ENCODE measurements at places on chromosomes 4 and X. TPM values are rescaled to one million over a fixed set of nuclear protein-coding genes. Genes with fewer than 3 reads are reported as not detected.
A peak's percentile ranks its signal among the peaks of the same experiment; 100 is the strongest.

DNA sequence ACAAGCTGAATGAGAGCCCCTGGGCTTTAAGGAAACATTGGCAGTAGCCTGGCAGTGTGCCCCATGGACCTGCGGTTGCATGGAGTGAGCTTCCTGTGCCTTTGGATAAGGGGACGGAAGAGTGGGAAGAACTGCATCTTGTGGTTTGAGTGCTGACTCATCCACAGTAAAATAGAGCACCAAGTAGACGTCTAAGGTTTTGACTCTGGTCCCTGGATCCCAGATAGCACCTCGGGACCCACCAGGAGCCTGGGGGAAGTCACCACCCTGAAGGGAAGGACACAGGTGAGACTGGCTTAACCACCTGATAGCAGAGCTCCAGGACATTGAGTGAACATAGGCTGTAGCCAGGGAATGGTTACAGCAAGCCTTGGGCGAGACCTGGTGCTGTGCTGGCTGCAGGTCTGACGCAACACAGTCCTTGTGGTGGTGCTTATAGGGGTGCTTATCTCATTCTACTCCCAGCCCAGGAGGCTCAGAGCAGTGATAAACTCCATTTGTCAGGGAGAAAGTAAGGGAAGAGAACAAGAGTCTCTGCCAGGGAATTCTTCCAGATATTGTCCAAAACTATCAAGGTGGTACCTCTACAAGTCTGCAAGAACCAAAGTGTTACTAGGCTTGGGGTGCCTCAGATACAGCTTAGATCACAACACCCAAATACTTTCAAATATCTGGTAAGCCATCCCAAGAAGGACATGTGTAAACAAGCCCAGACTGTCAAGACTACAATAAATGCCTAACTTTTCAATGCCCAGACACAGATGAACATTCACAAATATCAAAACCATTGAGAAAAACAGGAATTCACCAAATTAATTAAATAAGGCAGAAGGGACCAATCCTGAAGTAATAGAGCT is 123.6 kb upstream of the TET2 start:
- H3K4me1 ChIP-seq, result no peaks in the 10 kb centered on the region
- no peak overlapping the region for H3K4me3 ChIP-seq
- H3K27ac ChIP-seq, result no peak overlapping the region
- H3K27me3 ChIP-seq, result no peaks in the 10 kb centered on the region
- DNase-seq, result peak; percentile 29

The TMSB15A gene
- not detected for total RNA-seq

The TREX2 gene
- 2.0 TPM for total RNA-seq

GRCh38 chrX:129000018-129000417 is 523.3 kb downstream of the SMARCA1 start:
- H3K4me3 ChIP-seq, result no peak overlapping the region
- no peak overlapping the region for H3K27ac ChIP-seq
- DNase-seq, result no peak

DNA sequence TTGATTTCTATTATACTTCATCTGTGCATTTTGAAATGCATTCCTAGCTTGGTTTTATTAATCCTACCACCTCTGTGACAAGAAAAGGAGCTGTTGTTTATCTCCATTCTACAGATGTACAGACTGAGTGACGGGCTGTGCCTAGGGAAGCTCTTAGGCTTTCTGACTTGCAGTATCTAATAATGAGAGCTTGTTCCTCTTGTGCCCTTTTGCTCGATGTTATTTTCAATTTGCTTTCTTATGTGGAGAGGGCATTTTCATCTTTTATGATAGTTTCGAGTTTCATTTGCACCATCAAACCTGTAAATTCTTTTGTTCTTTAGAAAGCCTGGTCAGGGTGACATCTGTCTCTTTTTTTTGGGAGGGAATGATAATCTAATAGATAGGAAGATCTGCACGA is 256.5 kb downstream of the C4orf33 start:
- peaks cover 22% of the 10 kb centered on the region for H3K4me1 ChIP-seq
- no peak overlapping the region for H3K27ac ChIP-seq
- DNase-seq, result no peak
- H3K4me3 ChIP-seq, result no peak overlapping the region

DNA sequence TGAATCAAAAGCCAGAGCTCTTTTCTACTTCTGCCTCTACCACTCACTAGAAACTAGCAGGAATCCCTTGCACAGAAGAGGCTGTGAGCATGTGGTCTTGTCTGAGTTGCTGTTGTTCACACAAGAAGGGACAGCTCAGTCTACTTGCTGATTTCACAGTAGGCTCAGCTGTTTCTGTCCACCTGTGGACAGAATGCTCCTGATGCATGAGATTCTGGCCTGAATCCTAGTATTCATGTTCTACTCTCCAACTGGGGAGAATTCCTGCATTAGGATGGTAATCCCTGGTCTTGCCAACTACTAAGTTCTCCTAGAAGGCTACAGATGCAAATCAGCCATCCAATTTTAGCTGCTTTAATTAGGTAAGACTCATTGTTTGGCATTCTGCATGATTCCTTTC is 112.8 kb downstream of the PPA2 start:
- H3K4me1 ChIP-seq, result no peaks in the 10 kb centered on the region
- H3K27ac ChIP-seq, result no peak overlapping the region
- H3K36me3 ChIP-seq, result no peaks in the 10 kb centered on the region
- DNase-seq, result no peak
- H3K4me3 ChIP-seq, result no peak overlapping the region

DNA sequence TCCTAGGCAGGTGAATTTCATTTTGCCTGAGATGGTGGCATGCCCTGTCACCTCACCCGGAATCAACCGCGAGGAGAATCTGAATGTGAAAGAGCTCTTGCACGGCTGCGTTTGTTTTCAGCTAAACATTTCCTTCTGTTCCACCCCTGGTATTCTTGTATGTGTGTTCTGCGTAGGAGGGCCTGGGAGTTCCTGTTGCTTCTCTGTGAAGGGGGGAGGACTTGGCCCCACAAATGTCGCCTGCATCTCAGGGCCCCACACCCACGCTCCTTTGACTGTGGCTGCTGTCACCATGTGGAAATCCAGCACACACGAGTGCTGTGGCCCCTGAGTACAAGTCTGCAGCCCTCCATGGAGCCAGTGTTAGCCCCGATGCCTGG is 45.8 kb upstream of the CLCN4 start:
- no peak overlapping the region for H3K27ac ChIP-seq
- DNase-seq, result no peak
- H3K36me3 ChIP-seq, result no peaks in the 10 kb centered on the region
- H3K4me1 ChIP-seq, result no peaks in the 10 kb centered on the region
- no peak overlapping the region for H3K4me3 ChIP-seq

DNA sequence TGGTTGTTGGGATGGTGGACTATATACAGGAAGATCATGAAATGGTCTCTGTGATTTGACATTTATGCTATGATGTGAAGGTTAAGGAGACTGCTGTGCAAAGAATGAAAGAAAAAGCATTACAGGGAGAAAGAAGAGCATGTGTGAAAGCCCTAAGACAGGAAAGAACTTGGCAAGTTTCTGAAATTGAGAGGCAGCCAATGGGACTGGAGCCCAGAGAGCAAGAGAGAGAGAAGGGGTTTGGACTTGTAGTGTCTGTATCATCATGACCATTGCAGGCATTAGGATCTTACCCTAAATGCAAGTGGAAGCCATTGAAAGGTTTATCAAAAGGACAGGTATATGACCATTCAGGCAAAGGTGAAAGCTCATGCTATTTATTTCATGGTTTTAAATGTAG is 147.1 kb downstream of the NAA11 start:
- H3K36me3 ChIP-seq, result no peaks in the 10 kb centered on the region
- no peak for DNase-seq
- H3K27ac ChIP-seq, result no peak overlapping the region
- H3K27me3 ChIP-seq, result no peaks in the 10 kb centered on the region
- no peak overlapping the region for H3K4me3 ChIP-seq

- DNase-seq, result no peak
- no peaks in the 10 kb centered on the region for H3K27me3 ChIP-seq
- peak overlapping the region; percentile 88 for H3K4me3 ChIP-seq
- H3K27ac ChIP-seq, result peak overlapping the region; percentile 93
- no peaks in the 10 kb centered on the region for H3K36me3 ChIP-seq
Observed at GRCh38 chr4:128060121-128060698, 902 bp upstream of the LARP1B start.

GRCh38 chr4:175271010-175271630 is 353.0 kb downstream of the ADAM29 start:
- H3K36me3 ChIP-seq, result no peaks in the 10 kb centered on the region
- no peak overlapping the region for H3K27ac ChIP-seq
- H3K27me3 ChIP-seq, result no peaks in the 10 kb centered on the region
- no peak overlapping the region for H3K4me3 ChIP-seq
- no peaks in the 10 kb centered on the region for H3K4me1 ChIP-seq

DNA sequence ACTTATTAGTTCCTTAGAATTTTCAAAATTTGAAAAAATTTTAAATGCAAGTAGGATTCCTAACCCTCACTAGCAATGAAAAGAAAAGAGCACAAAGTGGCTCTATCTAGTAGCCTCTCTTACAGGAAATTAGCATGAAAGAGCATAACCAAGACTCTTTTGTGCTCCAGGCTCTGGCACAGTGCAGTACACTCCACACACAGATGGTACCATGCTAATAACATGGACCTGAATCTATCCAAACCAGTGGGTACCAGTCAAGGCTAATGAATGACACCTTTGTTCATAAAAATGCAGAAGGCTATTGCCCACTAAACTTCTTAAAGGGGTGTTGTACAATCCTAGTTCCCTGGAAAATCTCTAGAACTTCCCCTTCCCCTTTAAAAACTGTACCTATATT is 119.0 kb downstream of the MANBA start:
- no peaks in the 10 kb centered on the region for H3K27me3 ChIP-seq
- H3K4me3 ChIP-seq, result no peak overlapping the region
- no peaks in the 10 kb centered on the region for H3K36me3 ChIP-seq
- H3K4me1 ChIP-seq, result peaks cover 13% of the 10 kb centered on the region
- no peak for DNase-seq

Measured in PC-9 (cell line).